Activated CD4-positive, alpha-beta T cell treated with anti-CD3 and anti-CD28 coated beads, Interleukin-2, amount 50 U/mL, for 24 hours (primary cell): ENCODE measurements at places on chromosomes 12 and 14.

- no peak for DNase-seq
Observed at GRCh38 chr12:85923767-85924331, 49.8 kb downstream of the NTS start.

DNA sequence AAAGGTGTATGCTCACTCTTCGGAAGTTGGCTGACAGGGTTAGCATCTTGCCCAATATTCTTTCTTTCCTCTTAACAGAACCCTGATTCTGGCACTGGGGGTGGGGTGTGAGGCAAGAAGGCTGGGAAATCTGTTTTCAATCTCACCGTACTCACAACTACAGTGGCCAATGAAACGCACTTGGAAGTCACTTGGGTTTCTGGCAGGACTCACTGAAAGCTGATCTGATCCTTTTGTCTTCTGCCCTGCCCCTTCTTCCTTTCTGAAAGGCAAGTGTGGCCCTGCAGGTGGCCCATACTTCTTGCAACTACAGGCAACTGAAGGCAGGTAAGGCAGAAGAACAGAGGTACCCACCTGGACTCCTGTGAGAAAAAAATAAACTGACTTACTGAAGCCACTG is 106.9 kb downstream of the STXBP6 start:
- DNase-seq, result no peak

DNA sequence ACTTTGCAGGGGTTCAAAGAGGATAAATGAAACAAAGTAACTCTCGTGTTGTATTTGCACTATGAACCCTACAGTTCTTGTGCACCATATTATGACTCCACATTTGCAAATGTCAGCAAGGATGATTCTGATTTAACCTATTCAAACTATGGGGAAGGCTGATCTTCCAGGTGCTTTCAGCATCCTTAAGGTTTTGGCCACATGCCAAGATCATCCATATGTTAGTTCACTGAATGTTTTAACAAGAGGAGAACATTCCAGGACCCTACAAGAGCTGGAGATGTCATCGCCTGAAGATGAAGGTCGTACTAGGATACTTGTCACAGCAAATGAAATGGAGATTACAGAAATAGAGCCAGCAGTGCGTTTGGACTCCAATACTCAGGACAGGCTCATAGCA is 114.2 kb downstream of the DHRS2 start:
- DNase-seq, result no peak

DNA sequence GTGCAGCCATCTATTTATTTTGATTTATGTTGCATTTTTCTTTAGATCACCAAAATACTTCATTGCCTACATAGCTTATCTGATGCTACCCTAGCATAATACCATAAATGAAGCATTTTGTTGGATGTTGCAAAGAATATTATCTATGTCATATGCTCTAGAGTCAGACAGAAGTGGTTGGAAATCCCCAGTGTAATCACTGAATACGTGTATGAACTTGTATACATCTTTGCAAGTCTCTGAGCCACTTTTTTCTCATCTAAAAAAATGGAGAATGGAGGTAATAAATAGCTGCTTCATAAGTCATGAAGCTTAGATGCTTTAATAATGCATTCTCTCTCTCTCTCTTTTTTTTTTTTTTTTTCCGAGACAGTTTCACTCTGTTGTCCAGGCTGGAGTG is 18.5 kb downstream of the EVL start:
- DNase-seq, result no peak

- no peak for DNase-seq
Observed at GRCh38 chr12:16325426-16325825, 22.0 kb upstream of the MGST1 start.

GRCh38 chr14:104772707-104773504 is 20.0 kb downstream of the SIVA1 start:
- DNase-seq, result no peak

DNA sequence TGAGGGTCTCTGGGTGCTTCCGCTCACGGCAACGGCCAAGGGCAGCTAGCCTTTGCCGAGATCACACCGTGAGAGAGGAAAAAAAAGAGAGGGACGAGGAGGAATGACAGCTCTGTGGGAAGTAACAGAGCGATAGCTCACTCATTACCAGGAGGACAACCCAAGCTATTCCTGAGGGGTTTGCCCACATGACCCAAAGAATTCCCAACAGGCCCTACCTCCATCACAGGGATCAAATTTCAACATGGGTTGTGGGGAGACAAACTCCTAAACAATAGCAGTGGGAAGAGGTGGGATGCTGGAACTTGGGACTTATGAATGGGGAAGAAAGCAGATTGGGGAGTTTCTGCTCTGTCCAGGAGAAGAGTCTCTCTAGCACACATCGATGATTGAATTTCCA is 180.6 kb downstream of the LRRK2 start:
- no peak for DNase-seq

DNA sequence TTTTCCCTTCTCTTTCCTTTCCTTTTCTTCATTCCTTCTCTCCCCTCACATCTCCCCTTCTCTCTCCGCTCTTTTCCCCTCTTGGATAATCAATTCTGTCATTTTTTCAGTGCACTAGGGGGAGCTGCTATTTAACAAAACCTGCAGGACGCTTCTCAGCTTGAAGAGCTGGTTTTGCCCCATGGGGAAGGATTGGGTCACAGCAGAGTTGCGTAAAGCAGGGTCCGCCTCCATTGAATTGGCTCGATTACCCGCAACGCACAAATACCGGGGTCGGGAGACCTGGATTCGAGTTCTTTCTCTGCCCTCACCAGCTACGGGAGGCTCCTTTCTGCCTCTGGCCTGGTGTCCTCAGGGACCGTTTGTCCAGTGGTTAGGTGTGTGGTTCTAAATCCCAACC is 42.1 kb upstream of the CHGA start:
- no peak for DNase-seq

DNA sequence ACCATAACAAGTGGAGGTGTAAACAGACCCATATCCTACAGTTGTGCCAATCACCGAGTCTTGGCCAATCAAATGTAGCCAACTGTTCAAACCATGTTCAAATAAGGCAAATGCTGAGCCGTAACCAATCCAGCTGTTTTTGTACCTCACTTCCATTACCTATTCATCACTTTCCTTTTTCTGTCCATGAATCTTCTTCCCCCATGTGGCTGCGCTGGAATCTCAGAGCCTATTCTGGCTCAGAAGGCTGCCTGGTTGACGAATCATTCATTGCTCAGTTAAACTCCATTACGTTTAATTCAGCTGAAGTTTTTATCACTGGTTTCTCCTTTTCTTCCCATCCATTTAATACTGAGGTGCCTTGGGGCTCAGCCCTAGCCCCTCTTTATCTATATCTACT is 71.1 kb downstream of the TBC1D30 start:
- no peak for DNase-seq

DNA sequence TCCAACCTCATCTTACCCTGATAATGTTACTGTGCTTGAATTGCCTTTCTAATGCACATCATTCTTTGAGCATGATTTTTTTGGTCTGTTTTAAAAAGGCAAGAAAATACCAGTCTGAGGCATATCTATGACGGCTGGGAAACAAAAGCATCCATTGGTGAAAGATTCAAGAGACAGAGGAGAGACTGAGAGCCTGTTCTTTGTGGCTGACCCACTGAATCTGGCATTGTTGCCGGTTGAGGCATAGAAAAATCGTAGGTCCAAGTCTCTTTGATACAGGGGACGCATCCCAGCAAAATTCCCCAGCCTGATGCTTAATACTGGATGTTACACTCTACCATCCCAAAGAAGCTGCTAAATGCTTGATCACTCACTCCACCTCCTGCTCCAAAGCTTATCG is 2.9 kb upstream of the KLHL42 start:
- DNase-seq, result no peak

GRCh38 chr12:128268379-128268995 is 1.5 kb downstream of the TMEM132C start:
- DNase-seq, result no peak

- no peak for DNase-seq
Observed at GRCh38 chr12:10197879-10198278, 14.8 kb upstream of the GABARAPL1 start.

- DNase-seq, result no peak
Observed at GRCh38 chr12:47828976-47829482, 9.3 kb upstream of the HDAC7 start.

DNA sequence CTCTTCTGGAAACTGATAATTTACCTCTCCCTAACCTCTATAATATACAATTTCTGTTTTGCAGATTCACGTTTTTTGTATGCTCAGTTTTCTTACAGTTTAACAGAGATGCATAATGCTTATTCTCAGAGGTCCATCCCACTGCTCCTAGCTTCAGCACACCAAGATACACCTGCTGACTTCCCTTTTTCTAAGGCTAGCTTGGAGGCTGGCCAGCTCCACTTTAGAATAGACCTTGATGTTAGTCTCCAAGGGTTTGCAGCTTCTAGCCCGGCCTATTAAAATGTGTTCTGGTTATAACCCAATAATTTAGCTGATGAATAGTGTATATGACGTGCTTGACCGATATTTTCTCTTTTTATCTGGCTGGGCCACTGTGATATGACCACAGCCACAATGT is 261.2 kb downstream of the EGLN3 start:
- DNase-seq, result no peak

DNA sequence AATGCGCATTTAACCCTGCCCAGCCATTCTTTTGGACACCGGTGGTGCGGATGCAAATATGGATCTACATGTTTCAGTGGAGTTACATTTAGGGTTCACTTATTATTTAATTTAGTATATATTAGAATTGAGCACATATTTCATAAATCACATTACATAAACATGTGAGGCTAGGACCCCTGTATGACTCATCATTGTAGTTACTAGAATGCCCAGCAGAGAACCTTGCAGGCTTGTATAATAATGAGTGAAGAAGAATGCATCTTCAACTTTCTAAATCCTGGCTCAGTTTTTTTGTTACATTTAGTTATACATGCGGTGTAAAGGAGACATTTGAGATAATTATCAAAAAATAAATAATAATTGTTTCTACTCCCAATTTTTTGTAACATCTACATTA is 369.0 kb downstream of the ATP23 start:
- DNase-seq, result no peak

DNA sequence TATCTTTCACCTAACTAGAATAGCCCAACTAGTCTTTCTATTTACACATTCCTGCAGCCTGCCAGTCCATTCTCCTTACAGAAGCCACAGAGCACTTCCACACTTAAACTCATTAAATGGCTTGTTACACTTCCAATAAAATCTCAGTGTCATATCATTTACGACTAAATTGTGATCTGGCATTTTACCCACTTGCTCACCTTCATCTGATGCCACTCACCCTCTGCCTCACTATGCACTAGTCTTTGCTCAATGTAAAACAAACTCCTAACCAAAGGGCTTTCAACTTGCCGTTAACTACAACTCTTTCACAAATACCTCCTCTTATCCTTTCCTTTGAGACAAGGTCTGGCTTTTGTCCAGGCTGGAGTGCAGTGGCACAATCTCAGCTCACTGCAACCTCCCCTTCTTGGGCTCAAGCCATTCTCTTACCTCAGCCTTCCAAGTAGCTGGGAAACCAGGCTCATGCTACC is 24.1 kb downstream of the YAF2 start:
- no peak for DNase-seq

DNA sequence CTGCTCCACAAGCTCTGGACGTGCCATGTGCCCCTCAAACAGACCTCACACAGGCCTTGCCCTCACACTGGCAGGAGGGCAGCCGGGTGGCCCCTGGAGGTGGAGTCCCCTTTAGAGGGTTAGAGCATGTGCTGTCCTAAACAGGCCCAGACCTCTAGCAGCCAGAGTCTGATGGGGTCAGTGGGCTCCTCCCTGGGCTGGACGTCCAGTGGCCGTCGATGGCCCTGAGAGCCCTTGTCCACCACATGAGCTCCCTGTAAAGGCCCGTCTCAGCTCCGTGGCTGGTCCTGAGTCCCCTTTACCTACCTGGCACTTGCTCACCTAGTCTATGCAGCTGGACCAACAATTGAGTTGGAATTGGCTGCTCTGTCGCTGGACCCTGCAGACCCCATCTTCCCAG is 3.8 kb downstream of the TMEM179 start:
- no peak for DNase-seq

DNA sequence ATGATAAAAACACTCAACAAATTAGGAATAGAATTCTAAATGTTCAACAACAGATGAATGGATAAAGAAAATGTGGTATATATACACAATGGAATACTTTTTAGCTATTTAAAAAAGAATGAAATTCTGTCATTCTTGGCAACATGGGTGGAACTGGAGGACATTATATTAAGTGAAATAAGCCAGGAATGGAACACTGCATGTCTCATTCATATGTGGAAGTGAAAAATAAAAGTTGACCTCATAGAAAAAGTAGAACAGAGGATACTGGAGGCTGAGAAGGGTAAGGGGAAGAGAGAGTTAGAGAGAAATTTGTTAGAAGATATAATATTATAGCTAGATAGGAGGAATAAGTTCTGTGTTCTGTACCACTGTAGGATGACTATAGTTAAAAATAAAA is 35.8 kb upstream of the ZFP36L1 start:
- no peak for DNase-seq

DNA sequence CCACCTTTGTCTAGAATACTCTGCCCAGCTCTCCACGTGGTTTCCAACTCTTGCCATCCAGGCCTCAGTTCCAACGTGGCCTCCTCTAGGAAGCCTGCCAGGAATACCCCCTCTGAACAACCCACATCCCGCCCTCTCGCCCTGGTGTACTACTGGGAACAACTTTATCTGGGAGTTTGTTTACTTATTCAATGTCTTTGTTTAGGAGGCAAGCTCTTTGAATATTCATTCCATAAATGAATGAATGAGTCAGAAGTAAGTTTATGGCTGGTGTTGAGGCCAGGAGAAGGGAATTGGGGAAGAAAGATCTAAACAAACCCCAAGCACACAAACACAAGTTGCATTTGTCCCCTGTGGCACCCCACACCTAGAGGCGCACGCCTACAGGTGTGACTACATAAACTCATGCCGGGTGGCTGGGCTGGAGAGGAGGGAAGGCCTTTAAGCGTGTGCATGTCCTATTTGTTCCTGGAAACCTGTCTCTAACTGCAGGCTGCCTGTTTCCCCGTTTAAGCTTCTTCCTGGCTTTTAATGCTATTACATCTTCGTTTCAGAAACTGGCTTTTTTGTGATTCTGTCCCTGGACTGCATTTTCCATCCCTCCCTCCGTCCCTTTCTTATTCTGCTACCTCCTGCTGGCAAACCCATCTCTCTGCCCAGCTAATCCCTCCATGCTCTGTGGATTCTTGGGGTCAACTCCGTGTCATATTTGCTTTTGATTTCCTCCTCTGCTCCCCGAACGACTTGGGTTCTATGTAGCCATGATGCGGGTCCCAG is 57.9 kb downstream of the FZD10 start:
- DNase-seq, result no peak

DNA sequence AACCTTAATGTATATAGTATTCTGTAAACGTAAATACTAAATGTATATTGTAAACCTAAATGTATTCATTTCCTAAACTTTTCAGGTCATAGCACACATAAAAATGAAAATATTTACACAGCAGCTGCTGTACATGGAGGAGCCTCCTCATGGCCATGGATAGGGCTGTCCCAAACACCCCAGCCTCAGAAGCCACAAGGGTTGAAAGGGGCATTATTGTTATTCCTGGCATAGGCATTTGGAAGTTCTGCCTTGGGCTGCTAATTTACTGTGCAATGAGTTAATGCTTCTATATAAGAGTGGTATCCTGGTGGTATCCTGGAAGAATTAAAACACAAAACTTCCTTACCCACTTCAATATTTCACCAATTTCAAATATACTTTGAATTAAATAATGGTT is 159.4 kb downstream of the SLC5A8 start:
- no peak for DNase-seq
